ENCODE measurements at places on chromosomes 6 and 20.

- no peak for DNase-seq
Observed at GRCh38 chr6:140101367-140101766, 726.9 kb upstream of the CITED2 start.

- no peak for DNase-seq
Observed at GRCh38 chr20:19826179-19826914, 68.3 kb downstream of the RIN2 start.

DNA sequence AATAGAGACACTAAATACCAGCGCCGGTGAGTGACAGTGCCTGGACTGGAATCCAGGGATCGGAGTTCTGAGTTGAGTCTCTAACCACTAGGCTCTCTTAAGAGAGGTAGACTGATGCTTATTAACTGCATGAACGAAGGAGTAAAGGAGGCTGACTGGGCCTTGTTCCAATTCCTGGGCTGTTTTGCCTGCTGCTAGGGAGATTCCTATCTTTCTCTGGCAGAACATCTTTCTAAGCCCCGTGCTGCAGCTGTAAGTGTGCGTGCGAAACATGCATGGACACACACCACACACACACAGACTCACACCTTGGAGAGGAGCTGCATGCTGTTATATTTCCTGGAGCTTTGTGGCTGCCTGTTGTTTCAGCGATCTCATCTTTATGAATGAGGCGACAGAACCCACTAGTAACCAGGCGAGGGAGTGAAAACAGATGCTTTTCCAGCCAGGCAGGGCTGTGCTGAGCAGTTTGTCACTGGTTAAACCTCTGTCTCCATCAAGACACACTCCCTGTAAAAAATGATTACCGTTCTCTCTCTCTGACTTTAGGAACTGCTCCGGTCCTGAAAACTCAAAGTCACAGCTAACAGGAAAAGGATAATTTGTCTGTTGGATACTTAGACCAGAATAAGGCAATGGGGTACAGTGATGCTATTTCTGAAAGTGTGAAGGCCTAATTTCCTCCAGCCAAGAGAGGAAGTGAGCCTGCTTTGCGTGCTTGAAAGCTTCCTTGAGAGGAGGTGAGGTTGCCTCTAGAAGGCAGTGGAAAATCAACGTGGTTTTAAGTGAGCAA lies 157.4 kb upstream of the ZNF217 start:
- peak; percentile 51 for DNase-seq

GRCh38 chr6:85390105-85390728 lies 59.7 kb upstream of the NT5E start:
- no peak for DNase-seq

Measured in DMS 273 treated with DMSO at 0.1 percent for 48 hours (cell line).